ENCODE measurements at places on chromosomes 3 and 15.

DNA sequence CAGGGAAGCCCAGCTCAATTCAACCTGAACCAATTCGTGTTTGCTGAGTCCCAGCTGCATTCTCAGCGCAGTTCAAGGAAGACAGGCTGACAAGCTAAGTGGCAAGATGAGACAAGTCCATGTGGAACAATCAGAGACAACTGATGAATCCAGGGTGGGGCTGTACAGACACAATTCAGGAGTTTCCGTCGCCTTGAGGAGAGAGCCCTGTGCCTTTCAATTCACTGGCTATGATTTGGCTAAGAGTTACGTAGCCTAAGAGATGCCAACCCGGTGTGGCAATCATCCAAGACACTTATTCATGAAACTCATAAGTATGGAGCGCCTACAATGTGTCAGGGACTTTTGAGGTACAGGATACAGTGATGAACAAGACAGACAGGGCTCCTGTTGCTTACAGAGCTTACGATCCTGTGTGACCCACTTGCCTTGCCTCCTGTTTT is 15.5 kb upstream of the ZBED2 start:
- DNase-seq = no peak

- no peak for DNase-seq
Measured at GRCh38 chr3:128267541-128267940, 114.3 kb downstream of the EEFSEC start.

DNA sequence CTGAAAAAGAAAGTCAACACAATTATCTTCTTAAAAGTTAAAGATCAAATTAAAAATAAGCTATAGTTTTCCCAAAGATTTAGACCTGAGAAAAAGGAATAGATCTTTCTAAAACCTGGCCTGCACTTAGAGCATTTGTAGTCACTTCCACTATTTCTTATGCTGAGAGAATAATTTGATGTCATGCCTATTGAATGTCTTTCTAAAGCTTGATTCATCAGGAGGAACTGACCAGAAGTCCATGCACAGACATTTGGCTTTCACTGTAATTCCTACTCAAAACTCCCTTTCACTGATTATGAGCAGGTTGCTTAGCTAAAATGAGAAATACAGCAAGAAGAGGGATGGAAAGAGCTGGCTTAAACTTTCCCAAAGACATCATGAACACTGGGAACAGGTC is 4.3 kb downstream of the GREM1 start:
- no peak for DNase-seq

- no peak for DNase-seq
Measured at GRCh38 chr3:143056372-143056771, 55.0 kb downstream of the U2SURP start.

- DNase-seq = no peak
Measured at GRCh38 chr15:61175024-61175423, 54.1 kb downstream of the RORA start.

- DNase-seq = no peak
Measured at GRCh38 chr3:99885085-99885484, 67.4 kb downstream of the CMSS1 start.

DNA sequence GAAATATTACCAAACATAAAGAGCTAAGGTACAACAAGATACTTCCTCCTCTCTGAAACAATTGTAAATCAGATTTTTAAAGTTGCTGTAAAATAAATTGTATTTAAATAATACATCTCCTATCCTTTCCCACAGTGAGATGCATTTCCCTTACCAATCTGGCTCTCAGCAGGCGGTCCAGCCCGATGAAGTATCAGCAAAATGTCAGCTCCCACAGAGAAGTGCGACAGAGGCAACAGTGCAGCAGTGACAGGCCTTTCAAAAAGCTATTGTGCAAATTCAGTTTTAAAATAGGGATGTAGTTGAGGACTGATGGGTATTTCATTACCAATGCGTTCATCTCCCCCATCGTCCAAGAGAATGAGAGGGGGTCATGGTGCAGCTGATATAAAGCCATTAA is 733.2 kb upstream of the GOLIM4 start:
- DNase-seq = no peak

- DNase-seq = no peak
Measured at GRCh38 chr3:184739594-184740505, 28.0 kb upstream of the MAGEF1 start.

DNA sequence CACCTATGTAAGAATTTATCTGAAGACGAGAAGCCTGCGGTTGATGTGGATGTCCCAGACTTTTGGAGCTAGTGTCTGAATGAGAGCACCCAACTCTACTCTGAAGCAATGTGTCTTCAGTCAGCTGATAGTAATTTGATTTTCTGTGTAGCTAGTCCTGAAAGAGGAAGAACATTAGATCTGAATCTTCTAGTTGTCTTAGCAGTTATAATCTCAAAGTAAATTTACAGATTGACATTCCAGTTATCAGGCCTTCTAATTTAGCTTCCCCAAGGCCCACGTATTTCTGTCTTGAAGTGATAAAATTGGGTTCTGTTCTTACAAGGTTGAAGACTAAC is 1.5 kb downstream of the TCAIM start:
- DNase-seq = no peak

DNA sequence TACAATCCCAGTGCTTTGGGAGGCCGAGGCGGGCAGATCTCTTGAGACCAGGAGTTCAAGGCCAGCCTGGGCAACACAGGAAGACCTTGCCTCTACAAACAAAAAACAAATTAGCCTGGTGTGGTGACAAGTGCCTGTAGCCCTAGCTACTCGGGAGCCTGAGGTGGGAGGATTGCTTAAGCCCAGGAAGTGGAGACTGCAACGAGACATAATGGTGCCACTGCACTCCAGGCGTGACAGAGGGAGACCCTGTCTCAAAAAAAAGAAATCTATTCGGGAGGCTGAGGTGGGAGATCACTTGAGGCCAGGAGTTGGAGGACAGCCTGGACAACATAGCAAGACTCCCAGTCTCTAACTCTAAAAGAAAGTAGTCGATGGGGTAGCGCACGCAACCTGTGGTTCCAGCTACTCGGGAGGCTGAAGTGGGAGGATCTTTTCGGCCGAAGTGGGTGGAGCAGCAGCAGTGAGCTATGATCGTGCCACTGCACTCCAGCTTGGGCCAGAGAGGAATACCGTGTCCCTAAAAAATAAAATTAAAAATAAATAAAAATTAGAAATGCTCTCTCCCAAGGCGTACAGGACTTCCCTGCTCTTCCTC is 775 bp downstream of the C3orf33 start:
- no peak for DNase-seq

GRCh38 chr3:7562892-7563291 is 702.0 kb downstream of the GRM7 start:
- peak; percentile 42 for DNase-seq

DNA sequence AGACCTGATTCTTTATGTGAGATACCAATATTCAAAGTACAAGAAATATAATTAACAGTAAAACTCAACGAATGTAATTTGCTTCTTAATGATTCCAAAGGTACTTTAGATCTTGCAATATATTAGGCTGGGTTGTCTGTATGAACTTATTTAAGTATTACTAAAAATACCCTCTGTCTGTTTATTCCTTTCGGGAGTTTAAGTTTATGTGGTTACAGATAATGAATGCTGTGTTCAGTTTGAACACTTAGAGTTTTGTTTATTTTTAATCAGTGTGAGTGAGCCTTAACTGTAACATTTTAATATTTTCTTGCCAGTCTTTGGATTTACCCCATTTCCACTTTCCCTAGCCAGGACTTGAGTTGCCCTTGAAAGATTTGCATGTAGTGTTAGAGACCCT is 3.5 kb downstream of the PDE8A start:
- DNase-seq = no peak

DNA sequence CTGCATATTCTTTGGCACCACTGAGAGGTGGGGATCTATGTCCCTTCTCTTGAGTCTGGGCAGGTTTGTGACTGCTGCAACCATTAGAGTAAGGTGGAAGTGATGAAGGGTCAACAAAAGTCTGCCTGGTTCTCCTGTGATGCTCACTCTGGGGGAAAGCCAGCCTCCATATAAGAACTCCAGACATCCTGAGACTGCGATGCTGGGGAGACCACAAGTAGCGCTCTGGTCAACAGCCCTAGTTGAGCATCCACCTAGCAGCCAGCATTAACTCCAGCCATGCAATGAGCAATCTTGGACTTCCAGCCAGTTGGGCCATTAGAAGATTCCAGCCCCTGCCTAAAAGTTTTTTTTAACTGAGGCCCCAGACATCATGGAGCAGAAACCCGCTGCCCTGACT is 62.8 kb downstream of the SCN11A start:
- no peak for DNase-seq
